ENCODE measurements at places on chromosomes 2 and 18.
A peak's percentile ranks its signal among the peaks of the same experiment; 100 is the strongest.

- no peak for DNase-seq
Measured at GRCh38 chr2:26776195-26776800, 9.6 kb upstream of the CENPA start.

DNA sequence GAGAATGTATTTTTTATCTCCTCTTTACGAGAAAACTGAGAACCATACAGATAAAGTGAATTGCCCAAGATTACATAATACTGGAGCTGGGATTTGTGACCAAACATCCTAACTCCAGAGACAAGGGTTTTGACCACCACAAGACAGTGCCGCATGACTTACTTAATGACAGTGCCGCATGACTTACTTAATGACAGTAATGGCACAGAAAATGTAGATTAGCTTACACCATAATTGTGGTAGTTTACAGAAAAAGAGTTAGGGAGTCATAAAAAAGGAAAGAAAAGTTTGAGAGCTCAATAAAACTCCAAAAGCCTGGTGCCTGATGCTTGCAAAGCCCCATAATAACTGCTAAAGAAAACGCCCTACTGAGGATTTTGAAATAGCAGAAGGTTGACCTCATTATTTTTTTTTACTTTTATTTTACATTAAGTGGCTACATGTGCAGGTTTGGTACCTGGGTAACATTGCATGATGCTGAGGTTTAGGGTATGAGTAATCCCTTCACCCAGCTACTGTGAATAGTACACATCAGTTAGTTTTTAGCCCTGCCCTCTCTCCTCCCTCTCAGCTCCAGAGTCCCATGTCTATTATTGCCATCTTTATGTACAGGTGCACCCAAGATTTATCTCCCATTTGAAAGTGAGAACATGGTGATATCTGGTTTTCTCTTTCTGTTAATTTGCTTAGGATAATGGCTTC is 310.0 kb upstream of the UBE2E3 start:
- no peak for DNase-seq

- DNase-seq: peak; percentile 63
Measured at GRCh38 chr18:3995476-3996102, 459.5 kb downstream of the DLGAP1 start.

GRCh38 chr2:216024779-216025336 is 11.5 kb upstream of the MREG start:
- no peak for DNase-seq

DNA sequence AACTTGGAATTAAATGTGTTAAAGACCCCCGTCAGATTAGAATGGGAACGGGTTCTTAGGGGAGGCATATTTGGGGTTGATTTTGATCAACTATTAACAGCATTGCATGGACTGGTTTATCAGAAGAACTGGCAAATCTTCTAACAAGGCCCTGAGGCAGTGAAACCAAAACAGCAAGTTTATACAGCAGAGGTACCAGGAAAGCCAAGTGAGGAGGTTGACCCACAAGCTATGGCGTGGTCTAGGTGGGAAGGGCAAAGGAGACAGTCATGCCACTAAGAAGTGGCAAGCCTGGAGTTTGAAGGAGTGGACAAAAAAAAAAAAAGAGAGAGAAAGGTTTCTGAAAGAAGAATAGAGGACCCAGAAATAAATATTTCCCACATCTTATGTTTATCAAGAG is 187.0 kb downstream of the MREG start:
- no peak for DNase-seq

GRCh38 chr2:8656160-8656641 is 25.7 kb upstream of the ID2 start:
- no peak for DNase-seq

- DNase-seq: peak; percentile 66
Measured at GRCh38 chr2:114821055-114821454, 378.6 kb downstream of the DPP10 start.

DNA sequence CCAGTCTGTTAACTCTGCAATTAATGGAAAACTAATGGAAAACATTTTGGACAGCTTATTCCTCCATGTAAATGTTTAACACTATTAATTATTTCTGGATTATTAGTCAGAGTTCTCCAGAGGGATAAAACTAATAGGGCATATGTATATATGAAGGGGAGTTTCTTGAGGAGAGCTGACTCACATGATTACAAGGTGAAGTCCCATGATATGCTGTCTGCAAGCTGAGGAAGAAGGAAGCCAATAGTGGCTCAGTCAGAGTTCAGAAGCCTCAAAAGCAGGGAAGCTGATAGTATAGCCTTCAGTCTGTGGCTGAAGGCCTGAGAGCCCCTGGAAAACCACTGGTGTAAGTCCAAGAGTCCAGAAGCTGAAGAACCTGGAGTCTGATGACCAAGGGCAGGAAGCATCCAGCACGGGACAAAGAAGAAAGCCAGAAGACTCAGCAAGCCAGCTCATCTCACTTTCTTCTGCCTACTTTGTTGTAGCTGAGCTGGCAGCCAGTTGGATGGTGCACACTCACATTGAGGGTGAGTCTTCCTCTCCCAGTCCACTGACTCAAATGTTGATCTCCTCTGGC is 136.0 kb downstream of the PTH2R start:
- no peak for DNase-seq

GRCh38 chr2:46177461-46178089 is 119.6 kb upstream of the EPAS1 start:
- no peak for DNase-seq

- DNase-seq: no peak
Measured at GRCh38 chr2:66443186-66443978, 8.5 kb downstream of the MEIS1 start.

DNA sequence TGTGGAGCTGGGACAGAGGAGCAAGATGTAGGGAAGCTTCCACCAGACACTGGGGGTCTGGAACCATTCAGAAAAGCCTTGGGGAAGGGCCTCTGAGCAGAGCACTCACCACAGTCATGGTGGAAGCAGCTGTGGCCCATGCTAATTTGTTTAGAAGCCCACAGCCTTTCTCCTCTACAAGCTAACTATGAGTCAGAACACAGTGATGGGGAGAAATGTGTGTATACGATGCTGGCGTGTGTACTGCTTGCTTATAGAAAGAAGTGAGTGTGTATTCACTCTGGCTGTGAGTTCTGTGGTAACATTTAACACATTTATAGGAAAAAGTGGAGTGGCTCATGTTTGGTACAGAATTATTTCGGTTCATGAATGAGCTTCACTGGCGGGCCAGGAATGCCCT is 157.0 kb upstream of the ACAA2 start:
- DNase-seq: no peak

GRCh38 chr2:54386585-54386984 is 69.5 kb upstream of the SPTBN1 start:
- no peak for DNase-seq

- DNase-seq: no peak
Measured at GRCh38 chr2:67246791-67247190, 150.3 kb upstream of the ETAA1 start.

DNA sequence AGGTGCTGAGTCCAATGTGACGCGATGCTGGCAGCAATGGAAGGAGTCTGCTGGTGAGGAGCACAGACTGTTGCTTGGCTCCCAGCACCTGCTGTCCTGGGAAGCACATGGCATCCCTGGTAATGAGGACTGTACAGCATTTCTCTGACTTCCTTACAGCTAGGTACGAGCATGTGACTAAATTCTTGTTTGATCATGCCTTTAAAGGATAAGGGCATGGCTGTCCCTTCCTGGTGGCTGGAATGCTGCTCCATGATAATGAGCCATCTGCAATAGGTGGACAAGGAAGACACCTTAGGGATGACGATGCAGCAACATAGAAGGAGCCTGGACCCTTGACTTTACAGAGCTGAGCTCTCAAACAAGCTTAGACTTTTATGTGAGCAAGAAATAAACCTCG is 278.0 kb upstream of the SPRED2 start:
- no peak for DNase-seq

GRCh38 chr2:129179199-129179598 is 800.3 kb upstream of the RAB6C start:
- DNase-seq: no peak

- DNase-seq: no peak
Measured at GRCh38 chr2:138779781-138780445, at the start of gene NXPH2. Gene NXPH2 (minus strand): TSS chr2:138780390. CDS start chr2:138780241, 149 bp downstream.

DNA sequence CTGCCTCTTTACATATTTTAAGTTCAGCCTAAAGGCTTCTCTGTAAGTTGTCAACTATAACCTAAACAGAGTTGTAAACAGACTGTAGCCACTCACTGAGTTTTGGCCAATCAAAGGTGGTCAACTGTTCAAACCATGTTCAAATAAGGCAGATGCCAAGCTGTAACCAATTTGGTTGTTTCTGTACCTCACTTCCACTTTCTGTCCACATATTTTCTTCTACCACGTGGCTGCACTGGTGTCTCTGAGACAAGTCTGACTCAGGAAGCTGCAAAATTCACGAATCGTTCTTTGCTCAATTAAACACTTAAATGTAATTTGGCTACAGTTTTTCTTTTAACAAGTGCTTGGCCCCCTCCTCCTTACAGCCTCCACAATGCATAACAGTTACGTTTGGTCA is 555.2 kb downstream of the CNTNAP5 start:
- no peak for DNase-seq

DNA sequence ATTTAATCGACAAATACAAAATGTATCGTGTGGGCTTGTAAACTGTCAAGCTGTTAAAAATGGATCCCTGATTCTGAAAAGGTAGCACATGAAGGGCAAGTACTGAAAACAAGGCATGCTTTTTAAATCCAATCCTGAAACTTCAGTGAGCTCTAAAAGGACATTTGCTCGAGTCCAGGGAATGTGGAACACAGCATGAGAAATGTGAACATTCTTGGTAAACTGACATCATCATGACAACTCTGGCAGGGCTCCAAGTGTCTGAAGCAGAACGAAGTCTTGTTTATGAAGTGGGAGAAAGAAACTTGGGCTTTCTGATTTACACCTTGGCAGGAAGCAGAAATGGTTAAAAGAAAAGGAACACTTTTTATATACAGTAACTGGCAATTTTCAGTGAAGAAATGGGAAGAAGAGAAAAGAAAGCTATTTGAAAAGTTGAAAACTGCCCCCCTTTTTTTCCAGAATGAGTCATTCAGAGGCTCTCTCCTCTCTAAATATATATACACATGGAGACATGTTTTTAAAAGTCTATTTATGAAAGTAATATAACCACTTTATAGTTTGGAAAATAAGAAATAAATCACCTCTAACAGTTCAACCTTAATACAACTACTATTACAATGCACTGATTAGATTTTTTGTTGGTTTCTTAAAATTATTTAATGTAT is 120.8 kb downstream of the GAREM1 start:
- DNase-seq: peak; percentile 13
